Colonic mucosa (tissue), 4 donors: ENCODE measurements at places on chromosomes 12 and 14. TPM values are rescaled to one million over a fixed set of nuclear protein-coding genes. Genes with fewer than 3 reads are reported as not detected.
A peak's percentile ranks its signal among the peaks of the same experiment; 100 is the strongest.

- DNase-seq = no peak
- no peak overlapping the region for H3K4me3 ChIP-seq
- no peak overlapping the region for H3K27ac ChIP-seq
- no peaks in the 10 kb centered on the region for H3K36me3 ChIP-seq
- no peaks in the 10 kb centered on the region for H3K4me1 ChIP-seq
These were observed 544.4 kb upstream of the TMEM132C start for GRCh38 chr12:127722611-127723010.

- no peaks in the 10 kb centered on the region for H3K4me1 ChIP-seq
- no peaks in the 10 kb centered on the region for H3K27me3 ChIP-seq
- H3K27ac ChIP-seq = no peak overlapping the region
- no peaks in the 10 kb centered on the region for H3K36me3 ChIP-seq
These were observed 207.0 kb downstream of the SLC41A2 start for GRCh38 chr12:104751120-104751519.

GRCh38 chr14:33377596-33378390, 439.1 kb downstream of the NPAS3 start:
- H3K36me3 ChIP-seq = no peaks in the 10 kb centered on the region
- H3K27me3 ChIP-seq = no peaks in the 10 kb centered on the region
- DNase-seq = no peak

DNA sequence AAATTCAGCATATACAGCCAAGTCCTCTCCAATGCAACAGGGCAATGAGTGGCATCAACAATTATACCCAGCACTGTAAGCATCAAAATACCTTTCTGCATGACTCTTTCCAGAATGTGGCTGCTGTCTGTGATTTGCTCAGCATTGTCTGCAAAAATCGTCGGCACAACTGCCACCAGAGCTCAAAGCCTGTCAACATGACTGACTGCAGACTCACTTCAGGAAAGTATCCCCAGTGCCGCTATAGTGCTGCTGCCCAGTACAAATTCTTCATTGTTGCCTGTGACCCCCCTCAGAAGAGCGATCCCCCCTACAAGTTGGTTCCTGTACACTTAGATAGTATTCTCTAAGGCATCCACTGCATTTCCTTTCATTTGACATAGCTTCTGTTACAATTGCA, 735 bp downstream of the RNASE6 start:
- no peaks in the 10 kb centered on the region for H3K27me3 ChIP-seq
- H3K27ac ChIP-seq = peak overlapping the region; percentile 58
- no peaks in the 10 kb centered on the region for H3K36me3 ChIP-seq
- no peak for DNase-seq

GRCh38 chr12:100141666-100141997, 1.0 kb downstream of the BLTP3B start:
- H3K4me3 ChIP-seq = peak overlapping the region; percentile 89
- H3K27ac ChIP-seq = peak overlapping the region; percentile 94
- H3K36me3 ChIP-seq = no peaks in the 10 kb centered on the region
- H3K4me1 ChIP-seq = no peaks in the 10 kb centered on the region
- no peaks in the 10 kb centered on the region for H3K27me3 ChIP-seq
- peak; percentile 31 for DNase-seq

- H3K27me3 ChIP-seq = no peaks in the 10 kb centered on the region
- H3K4me3 ChIP-seq = peak overlapping the region; percentile 44
- H3K36me3 ChIP-seq = no peaks in the 10 kb centered on the region
These were observed 31.6 kb downstream of the AK7 start for GRCh38 chr14:96423446-96424108.

- no peaks in the 10 kb centered on the region for H3K36me3 ChIP-seq
- H3K4me1 ChIP-seq = no peaks in the 10 kb centered on the region
- H3K27me3 ChIP-seq = no peaks in the 10 kb centered on the region
- H3K27ac ChIP-seq = no peak overlapping the region
These were observed 16.8 kb upstream of the PPM1A start for GRCh38 chr14:60232185-60232584.

DNA sequence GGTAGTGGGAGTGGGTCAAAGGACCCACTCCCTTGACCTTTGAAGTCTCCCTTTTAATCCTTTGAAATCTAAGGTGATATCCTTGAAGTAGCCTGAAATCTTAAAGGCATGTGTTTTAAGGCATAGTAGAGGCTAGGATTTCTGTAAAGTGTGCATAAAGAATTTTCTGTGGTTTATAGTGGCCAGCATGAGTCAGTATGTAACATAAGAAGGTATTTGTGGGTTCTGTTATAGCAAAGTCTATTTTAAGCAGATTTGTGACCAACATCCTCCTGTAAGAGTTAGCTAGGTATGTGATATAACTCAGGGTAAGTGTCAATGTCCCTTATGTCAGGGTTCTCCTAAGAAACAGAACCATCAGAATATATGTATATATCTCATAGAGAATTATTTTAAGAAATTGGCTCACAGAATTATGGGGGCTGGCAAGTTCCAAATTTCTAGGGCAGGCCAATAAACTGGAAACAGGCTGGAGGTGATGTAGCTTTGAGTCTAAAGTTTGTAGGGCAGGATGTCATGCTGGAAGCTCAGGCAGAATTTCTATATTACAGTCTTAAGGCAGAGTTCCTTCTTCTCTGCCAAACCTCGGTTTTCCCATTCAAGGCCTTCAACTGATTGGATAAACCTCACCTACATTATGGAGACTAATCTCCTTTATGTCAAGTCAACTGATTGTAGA, 18.7 kb upstream of the EPYC start:
- no peak for DNase-seq
- no peaks in the 10 kb centered on the region for H3K4me1 ChIP-seq
- no peaks in the 10 kb centered on the region for H3K27me3 ChIP-seq
- no peak overlapping the region for H3K27ac ChIP-seq
- no peaks in the 10 kb centered on the region for H3K36me3 ChIP-seq

- no peak overlapping the region for H3K27ac ChIP-seq
- no peaks in the 10 kb centered on the region for H3K36me3 ChIP-seq
- H3K4me3 ChIP-seq = no peak overlapping the region
- H3K27me3 ChIP-seq = no peaks in the 10 kb centered on the region
- no peak for DNase-seq
- no peaks in the 10 kb centered on the region for H3K4me1 ChIP-seq
These were observed 35.6 kb downstream of the RPS29 start for GRCh38 chr14:49550286-49551184.

DNA sequence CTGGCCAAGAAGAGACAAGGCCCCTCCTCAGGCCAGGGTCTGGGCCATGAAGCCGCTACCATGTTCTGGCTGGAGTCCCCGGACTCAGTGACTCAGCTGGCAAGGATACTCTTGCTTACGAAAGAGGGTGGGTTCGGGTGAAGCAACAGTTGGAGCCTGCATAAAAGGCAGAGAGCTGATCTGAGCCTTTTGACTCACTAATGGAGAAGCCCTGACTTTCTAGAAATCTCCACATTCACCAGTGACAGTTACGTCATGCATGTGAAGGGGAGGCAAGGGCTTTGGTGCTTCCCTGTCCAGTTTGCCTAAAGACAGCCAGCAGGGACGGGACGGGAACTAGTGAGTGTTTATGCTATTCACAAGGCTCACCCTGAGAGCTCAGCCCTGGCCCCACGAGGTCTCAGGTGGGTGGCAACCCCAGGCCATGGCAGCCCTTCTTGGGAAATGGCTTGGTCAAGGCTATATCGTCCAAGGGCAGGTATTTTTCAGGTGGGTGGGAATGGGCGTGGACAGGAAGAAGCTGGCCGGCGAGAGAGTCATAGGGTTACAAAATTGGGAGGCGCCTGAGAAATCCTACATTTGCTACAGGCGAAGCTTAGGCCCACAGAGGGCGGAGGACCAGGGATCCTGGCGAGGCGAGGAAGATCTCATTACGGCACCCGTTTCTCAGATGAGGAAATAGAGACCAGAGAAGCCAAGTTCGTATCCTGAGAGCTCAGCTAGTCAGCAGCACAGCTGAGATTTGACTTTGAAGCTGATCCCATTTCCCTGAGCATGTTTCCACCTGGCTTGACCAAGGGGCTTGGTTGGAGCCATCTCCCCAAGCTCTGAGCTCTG, 314.6 kb downstream of the BCL11B start:
- H3K27ac ChIP-seq = no peak overlapping the region
- H3K4me3 ChIP-seq = no peak overlapping the region
- no peaks in the 10 kb centered on the region for H3K27me3 ChIP-seq
- H3K4me1 ChIP-seq = no peaks in the 10 kb centered on the region
- H3K36me3 ChIP-seq = no peaks in the 10 kb centered on the region
- DNase-seq = peak; percentile 63

GRCh38 chr12:76646366-76646765, 86.8 kb upstream of the OSBPL8 start:
- no peaks in the 10 kb centered on the region for H3K36me3 ChIP-seq
- no peaks in the 10 kb centered on the region for H3K4me1 ChIP-seq
- H3K27me3 ChIP-seq = no peaks in the 10 kb centered on the region
- no peak overlapping the region for H3K27ac ChIP-seq
- H3K4me3 ChIP-seq = no peak overlapping the region

GRCh38 chr14:74908861-74909341, 14.2 kb downstream of the RPS6KL1 start:
- H3K4me3 ChIP-seq = no peak overlapping the region
- no peak for DNase-seq
- H3K27me3 ChIP-seq = no peaks in the 10 kb centered on the region
- H3K36me3 ChIP-seq = no peaks in the 10 kb centered on the region
- no peak overlapping the region for H3K27ac ChIP-seq

- no peaks in the 10 kb centered on the region for H3K27me3 ChIP-seq
- H3K27ac ChIP-seq = no peak overlapping the region
- no peak for DNase-seq
- H3K36me3 ChIP-seq = no peaks in the 10 kb centered on the region
These were observed 115.1 kb upstream of the PCED1B start for GRCh38 chr12:46963977-46964971.

- H3K27ac ChIP-seq = no peak overlapping the region
- no peaks in the 10 kb centered on the region for H3K27me3 ChIP-seq
- H3K4me3 ChIP-seq = no peak overlapping the region
- H3K36me3 ChIP-seq = no peaks in the 10 kb centered on the region
- H3K4me1 ChIP-seq = no peaks in the 10 kb centered on the region
These were observed 544.5 kb upstream of the TBX3 start for GRCh38 chr12:115228434-115228833.

DNA sequence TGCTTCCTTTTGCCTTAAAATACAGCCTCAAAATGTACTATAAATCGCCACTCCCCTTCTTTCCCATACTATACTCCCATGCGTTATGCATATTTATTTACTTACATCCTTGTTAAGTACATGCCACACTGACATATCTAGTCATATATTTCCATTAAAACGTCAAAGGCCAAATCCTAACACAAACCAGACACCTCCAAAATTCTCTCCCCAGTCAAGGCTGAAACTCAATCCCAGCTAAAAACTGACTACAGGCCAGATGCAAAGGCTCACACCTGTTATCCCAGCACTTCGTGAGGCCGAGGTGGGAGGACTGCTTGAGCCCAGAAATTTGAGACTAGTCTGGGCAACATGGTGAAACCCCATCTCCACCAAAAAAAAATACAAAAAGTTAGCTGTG, 5.7 kb upstream of the CAND1 start:
- DNase-seq = no peak
- no peaks in the 10 kb centered on the region for H3K4me1 ChIP-seq
- no peaks in the 10 kb centered on the region for H3K27me3 ChIP-seq

DNA sequence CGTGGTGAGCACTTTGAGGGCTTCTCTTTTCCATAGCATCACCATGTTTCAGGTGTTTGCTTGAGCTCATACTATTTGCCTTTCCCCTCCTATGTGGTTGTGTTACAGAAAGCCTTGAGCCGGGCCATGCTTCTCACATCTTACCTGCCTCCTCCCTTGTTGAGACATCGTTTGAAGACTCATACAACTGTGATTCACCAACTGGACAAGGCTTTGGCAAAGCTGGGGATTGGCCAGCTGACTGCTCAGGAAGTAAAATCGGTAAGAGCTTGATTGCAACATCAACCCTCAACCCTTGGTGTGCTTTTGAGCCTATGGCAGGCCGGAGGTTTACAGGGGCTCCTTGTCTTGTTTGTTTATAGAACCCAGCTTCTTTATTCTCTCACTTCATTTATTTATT, 8.1 kb downstream of the LETMD1 start:
- no peaks in the 10 kb centered on the region for H3K27me3 ChIP-seq
- H3K4me3 ChIP-seq = no peak overlapping the region
- H3K27ac ChIP-seq = no peak overlapping the region
- H3K36me3 ChIP-seq = peaks cover 15% of the 10 kb centered on the region
- DNase-seq = no peak

GRCh38 chr14:104139460-104140212, 1.2 kb downstream of the KIF26A start:
- no peak overlapping the region for H3K27ac ChIP-seq
- H3K4me1 ChIP-seq = peaks cover 6% of the 10 kb centered on the region
- H3K36me3 ChIP-seq = no peaks in the 10 kb centered on the region
- peaks cover 25% of the 10 kb centered on the region for H3K27me3 ChIP-seq
- H3K4me3 ChIP-seq = peak overlapping the region; percentile 37
- peak; percentile 60 for DNase-seq

DNA sequence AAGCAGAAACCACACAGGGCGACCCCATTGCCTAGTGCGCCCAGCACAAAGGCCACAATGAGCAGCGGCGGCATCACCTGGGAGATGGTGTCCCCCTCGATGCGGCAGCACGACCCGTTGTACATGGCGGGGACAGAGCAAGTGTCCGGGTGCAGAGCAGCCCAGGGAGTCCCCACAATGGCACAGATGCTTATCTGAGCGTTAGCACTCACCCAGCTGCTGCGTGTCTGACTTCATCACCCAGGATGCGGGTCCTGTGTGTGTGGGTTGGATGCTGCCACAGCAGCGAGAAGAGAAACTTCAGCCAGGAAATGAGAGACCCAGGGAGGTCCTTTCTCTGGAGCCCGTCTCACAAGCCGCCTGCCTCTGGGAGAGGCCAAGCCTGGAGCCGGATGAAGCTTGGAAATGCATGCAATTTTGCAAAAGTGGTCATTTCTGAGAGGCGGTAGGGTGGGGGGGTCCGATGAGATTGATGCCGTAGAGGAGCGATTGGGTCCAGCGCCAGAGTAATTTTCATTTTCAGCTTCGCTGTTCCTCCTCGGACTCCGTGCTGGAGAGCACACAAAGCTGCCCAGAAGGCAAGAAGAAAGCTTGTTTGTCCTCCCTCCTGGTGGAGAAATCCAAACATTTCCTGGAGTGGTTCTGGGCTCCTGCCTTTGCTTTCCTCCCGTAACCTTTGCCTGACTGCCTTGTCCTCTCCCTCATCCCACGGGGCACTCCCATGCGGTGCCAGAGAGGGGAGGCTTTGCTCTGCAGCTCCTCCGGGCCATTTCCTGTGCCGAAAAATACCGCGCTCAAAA, at the start of gene HCAR1:
TSS of gene HCAR1 (minus strand) at position 630 of the 800 bp plus-strand sequence. CDS start at position 125, 505 bp downstream.
- DNase-seq = no peak
- H3K27me3 ChIP-seq = no peaks in the 10 kb centered on the region
- H3K4me1 ChIP-seq = no peaks in the 10 kb centered on the region
- H3K4me3 ChIP-seq = no peak within 1 kb of the TSS
- no peaks in the 10 kb centered on the region for H3K36me3 ChIP-seq

- no peaks in the 10 kb centered on the region for H3K36me3 ChIP-seq
- H3K4me1 ChIP-seq = no peaks in the 10 kb centered on the region
- H3K4me3 ChIP-seq = no peak overlapping the region
- H3K27ac ChIP-seq = no peak overlapping the region
These were observed 204.2 kb upstream of the HMGA2 start for GRCh38 chr12:65620046-65620445.

GRCh38 chr14:86296173-86296572, 766.2 kb downstream of the FLRT2 start:
- H3K36me3 ChIP-seq = no peaks in the 10 kb centered on the region
- DNase-seq = no peak
- H3K27me3 ChIP-seq = no peaks in the 10 kb centered on the region
- no peak overlapping the region for H3K4me3 ChIP-seq
- no peak overlapping the region for H3K27ac ChIP-seq

WBP11 gene
- 60.0 TPM for total RNA-seq

SOAT2 gene
- total RNA-seq = 0.12 TPM

LGMN gene
- total RNA-seq = 107 TPM

TAS2R50 gene
- total RNA-seq = 0.98 TPM

GLIPR1L1 gene
- total RNA-seq = not detected

OVCH1 gene
- total RNA-seq = not detected

GPR68 gene
- 0.37 TPM for total RNA-seq

PZP gene
- total RNA-seq = 0.05 TPM
